ENCODE measurements at places on chromosomes 16 and 17.
A peak's percentile ranks its signal among the peaks of the same experiment; 100 is the strongest.

GRCh38 chr16:87552772-87553573 lies 49.3 kb upstream of the JPH3 start:
- DNase-seq: no peak

DNA sequence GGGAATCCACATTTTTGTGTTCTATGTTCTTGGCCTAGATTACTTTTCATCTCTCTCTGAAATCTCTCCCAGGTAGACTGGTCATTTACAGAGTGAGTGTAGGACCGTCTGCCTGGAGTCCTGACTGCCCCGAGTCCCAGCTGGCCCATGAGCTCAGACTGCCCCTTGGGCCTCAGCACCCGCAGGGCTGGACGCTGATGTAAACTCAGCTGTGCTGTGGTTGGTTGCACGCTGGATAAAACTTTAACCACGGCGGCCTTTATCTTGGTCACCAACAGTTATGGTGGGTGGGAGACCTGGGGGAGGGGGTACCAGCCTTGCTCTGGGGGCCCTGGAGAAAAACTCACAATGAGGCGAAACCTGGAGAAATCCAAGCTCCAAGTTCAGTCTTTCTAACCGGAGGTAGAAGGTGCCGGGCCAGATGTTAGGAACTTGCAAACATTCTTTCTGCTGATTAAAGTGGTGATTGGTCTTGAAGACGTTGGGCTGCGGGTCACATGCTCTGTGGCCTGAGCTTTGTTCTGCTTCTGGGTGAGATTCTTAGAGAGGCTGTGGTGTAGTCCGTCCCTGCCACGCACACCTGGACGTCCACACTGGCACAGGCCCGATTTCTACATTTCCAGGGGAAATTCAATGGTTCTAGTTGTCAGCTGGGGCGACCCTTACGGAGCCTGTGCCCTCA lies 6.9 kb downstream of the METRNL start:
- no peak for DNase-seq

- no peak for DNase-seq
Observed at GRCh38 chr16:57937861-57938260, 33.1 kb downstream of the CNGB1 start.

DNA sequence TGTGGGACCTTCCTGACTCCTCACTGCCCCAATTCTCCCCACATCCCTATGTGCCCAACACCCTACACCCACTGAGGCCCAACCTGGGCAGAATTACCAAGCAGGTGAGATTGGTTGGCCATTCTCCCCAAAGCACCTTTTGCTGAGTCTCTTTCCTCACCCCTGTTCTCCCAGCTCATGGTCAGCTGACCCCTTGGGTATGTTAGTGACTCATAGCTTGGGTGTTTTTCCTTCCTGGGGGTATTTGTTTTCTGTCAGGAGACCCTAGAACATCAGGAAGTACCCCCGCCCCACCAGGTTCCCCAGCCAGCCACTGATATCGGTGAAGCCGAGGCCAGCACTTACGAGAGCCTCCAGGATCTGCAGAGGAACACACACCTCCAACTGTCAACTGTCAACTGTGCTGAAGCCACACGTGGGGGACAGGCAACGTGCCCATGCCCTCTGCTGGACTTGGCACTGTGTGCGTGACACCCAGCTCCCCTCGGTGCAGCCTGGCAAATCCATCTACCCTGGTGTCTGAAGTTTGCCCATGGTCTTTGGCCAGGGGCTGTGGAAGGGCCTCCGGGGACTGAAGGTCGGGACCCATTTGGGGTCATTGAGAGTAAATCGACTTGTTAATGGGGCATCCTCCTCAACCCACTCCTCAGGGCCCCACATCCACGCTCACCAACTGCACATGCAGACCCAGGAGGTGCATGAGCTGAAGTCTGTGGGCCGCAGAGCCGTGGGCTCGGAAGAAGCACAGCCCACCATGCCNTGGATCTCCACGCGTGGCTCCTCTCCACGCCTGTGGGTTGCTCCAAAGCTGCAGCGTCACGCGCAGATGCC lies 53.1 kb downstream of the METRNL start:
- DNase-seq: no peak

GRCh38 chr16:82672676-82673075 lies 45.9 kb downstream of the CDH13 start:
- DNase-seq: no peak

GRCh38 chr17:60436676-60437075 lies 14.4 kb downstream of the CHCT1 start:
- no peak for DNase-seq

DNA sequence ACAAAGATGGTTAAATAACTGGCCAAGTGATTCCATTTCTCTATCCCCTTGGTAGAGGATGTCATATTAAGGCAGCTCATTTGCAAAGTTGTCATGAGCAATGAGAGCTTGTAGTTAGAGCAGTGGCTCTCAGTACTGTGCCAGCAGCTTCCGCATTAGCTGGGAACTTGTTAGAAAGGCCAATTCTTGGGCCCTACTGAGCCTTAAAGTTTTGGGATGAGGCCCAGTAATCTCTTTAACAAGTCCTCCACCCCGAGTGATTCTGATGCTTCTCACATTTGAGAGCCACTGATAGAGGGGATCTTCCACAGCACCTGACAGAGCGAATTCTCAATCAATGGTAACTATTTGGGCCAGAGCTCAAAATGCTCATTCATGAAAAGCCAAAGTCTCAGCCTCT lies 20.2 kb upstream of the CCL1 start:
- DNase-seq: no peak

GRCh38 chr17:80474961-80475909 lies 1.2 kb downstream of the NPTX1 start:
- DNase-seq: peak; percentile 59

DNA sequence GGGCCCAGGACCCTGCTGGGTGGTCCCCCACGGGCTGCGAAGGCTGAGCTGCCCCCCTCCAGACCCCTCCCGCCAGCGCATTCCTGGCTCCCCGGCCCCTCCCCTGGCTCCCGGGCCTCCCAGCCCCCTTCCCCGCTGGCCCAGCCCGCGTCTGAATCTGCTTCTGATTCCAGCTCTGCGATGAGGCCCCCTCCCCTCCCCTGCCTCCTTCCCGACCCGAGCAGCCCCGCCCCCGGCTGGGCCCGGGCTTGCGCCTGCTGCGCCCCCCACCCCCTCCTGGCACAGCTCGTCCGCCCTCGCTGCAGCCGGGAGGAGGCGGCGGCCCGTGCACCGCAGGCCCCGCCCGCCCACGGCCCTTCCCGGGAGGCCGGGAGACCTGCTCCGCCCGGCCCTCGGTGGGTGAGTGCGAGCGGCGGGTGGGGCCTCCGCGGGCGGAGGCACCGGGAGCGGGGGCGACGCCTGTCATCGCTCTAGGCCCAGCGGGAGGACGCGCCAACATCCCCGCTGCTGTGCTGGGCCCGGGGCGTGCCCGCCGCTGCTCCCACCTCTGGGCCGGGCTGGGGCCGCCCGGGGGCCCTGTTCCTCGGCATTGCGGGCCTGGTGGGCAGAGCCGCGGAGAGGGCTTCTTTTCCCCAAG lies at the start of gene NTN3:
TSS of gene NTN3 (plus strand) at position 282 of the 637 bp plus-strand sequence. CDS start 405 bp downstream, outside the sequence.
- peak; percentile 74 for DNase-seq

- DNase-seq: no peak
Observed at GRCh38 chr16:59566446-59566845, 832.3 kb upstream of the GOT2 start.

DNA sequence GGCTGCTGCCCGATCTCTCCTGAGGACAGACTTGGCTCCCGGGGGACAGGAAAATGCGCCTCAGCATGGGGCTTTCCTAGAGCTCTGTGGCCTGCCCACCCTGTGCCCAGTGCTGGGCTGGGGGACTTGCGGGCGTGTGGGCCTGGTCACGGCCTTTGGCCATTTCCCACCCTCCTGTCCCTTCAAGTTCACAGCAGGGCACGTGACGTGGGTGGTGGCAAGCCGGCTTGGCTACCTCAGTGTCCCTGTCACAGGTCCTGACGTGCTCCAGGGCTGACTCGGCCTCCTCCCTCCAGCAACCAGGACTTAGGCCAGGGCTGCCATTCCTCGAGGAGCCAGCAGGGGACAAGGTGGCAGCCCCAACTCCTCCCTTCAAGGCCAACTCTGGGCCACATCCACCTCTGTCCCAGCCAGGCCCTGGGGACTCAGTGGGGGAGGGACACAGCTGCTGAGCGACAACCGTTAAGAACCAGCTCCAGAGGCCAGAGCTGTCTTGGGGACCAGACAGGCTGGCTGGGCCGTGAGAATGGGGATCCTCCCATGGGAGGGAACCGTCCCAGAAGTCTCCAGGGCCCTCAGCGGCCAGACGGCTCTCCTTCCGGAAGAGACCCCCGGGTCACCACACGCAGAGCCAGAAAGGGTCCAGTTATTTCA lies 981 bp upstream of the UNC13D start:
- no peak for DNase-seq

GRCh38 chr16:30895627-30896260 lies 670 bp upstream of the CTF1 start:
- no peak for DNase-seq

GRCh38 chr16:15031179-15031578 lies 24.7 kb downstream of the NTAN1 start:
- DNase-seq: no peak

DNA sequence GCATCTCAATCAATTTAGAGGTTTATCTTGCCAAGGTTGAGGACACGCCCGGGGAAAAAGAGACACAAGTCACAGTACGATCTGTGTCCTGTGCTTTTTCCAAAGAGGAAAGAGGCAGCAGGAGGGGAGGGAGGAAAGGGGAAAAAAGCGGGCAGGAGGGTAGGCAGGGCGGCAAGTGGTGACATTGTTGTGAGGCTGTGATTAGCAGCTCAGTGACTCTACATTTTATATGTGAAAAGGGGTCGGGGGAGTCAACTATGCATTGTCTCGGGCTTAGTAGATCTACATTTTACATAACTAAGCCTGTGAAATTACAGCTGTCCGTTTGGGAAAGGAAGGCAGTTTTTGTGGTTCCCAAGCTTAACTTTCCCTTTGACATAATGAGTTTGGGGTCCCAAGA lies 22.2 kb upstream of the RIPOR1 start:
- DNase-seq: no peak

DNA sequence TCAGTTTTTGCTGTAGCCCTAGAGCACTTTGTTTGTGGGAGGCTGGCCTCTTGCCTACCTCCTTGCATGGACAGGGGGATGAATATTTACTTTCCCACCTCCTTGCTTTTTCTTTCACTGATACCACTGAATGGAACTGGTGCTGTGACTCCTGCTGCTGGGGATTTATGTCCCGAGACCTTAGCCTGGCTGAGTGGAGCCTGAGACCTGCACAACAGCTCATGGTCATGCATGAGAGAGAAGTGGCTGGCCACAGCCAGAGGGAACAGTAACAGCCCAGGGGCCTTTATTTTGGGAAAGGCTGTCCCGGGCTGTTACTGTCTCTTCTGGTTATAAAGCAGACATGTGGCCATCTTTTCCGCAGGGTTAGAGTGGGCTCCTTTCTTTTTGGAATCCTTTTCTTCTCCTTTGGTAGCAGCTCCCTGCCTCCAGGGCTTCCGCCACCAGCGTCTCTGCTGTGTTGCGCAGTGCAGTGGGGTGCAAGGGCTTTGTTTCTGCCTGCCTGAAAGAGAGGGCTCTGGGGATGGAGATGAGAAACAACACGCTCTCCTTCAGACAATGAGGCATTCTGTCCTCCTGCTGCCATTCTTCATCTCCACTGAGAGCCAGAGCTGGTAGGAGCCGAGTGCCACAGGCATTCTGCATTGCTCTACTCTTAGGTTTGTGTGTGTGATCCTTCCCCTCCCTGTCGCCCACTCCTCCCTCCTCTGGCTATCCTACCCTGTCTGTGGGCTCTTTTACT lies 14.5 kb downstream of the SNX11 start:
- DNase-seq: no peak

GRCh38 chr17:31144428-31144827 lies 49.7 kb downstream of the NF1 start:
- DNase-seq: no peak

GRCh38 chr16:26727848-26728247 lies 338.9 kb upstream of the C16orf82 start:
- DNase-seq: no peak

DNA sequence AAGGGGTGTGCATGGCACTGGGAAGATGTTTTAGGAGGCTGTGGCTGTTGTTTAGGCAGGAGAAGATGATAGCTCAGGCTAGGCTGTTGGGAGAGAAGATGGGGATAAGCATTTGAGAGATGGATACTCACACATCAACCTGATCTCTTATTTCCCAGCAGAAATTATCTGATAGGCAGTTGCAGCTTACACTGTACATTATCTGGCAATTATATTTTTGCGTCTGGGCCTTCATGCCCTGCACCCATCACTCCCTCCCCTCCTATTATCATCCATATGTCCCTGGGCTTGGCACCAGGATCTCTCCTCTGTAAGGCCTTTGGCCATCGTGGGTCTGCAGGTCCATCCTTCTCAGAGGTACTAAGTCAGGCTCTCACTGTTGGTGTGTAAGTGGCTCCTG lies 401.0 kb upstream of the EEF2KMT start:
- DNase-seq: no peak

- DNase-seq: no peak
Observed at GRCh38 chr16:17362946-17363345, 107.8 kb downstream of the XYLT1 start.

DNA sequence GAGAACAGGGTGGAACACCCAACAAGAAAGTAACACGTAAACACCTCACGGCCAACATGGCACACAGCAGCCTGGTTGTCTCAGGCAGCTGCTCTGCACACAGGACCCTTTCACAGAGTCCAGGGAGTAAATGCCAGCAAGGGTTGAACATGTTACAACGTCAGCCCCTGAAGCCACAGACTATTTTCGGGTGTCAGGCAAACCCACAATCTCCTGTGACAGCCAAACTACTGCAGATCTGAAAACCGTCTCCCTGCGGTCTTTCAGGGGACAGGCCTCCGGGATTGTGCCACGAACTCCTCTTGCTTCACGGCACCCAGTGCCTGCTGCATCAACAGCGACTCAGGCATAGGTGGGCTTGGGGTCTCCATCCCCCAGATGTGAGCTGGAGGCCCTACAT lies 127.7 kb downstream of the XYLT1 start:
- DNase-seq: no peak

- no peak for DNase-seq
Observed at GRCh38 chr16:4828567-4829321, 18.3 kb downstream of the GLYR1 start.

GRCh38 chr16:88702371-88703210 lies 3.6 kb downstream of the RNF166 start:
- DNase-seq: no peak

DNA sequence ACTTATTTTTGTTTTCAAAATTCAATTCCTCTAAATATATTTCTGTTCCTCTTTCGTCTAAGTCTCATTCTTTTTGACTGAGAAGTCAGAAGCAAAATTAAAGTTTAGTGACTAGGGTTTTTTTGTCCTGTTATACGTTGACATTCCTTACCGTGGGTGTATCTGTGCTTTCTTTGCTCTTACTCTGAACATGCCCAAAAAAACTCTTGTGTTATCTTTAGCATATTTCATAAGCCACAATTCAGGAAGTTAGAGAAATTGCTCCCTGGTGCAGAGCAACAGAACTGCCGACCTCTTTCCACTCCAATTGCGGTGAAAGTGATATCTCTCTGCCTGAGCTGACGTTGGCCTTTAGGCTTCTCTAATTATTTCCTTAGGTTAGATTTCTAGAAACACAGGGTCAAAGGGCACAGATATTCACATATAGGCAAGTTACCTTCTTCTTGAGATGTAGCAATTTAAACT lies 65.7 kb downstream of the CENPV start:
- DNase-seq: no peak

DNA sequence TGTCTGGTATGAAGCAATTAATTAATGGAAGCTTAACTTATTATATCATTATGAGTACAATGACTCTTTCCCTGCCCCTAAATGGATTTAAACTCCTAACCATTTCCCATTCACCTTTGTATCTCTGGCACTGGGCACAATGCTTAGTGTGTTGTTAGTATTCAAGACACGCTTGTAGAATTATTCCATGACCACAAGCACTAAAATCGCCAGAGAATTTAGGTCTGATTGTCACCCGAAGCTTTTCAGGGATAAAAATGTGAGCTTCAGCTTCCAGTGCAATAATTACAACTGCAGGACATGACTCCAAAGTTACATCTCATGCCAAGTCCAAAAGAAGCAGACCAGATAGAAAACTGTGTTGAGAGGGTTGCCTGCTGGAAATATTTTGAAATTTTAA lies 101.6 kb downstream of the CDH8 start:
- no peak for DNase-seq
